Stimulated activated CD4-positive, alpha-beta T cell treated with anti-CD3 and anti-CD28 coated beads, Interleukin-12 subunit alpha, Interleukin-12 subunit beta, amount 100 ng/mL, for 24 hours (primary cell): ENCODE measurements at places on chromosomes 7 and 10.
A peak's percentile ranks its signal among the peaks of the same experiment; 100 is the strongest.

GRCh38 chr7:158849768-158850544 lies 6.4 kb upstream of the DYNC2I1 start:
- DNase-seq: no peak

- no peak for DNase-seq
Measured at GRCh38 chr7:56063500-56063881, 595 bp upstream of the SUMF2 start.

- no peak for DNase-seq
Measured at GRCh38 chr7:23222439-23223030, 24.0 kb upstream of the GPNMB start.

GRCh38 chr7:77181015-77181595 lies 18.5 kb downstream of the FGL2 start:
- no peak for DNase-seq

DNA sequence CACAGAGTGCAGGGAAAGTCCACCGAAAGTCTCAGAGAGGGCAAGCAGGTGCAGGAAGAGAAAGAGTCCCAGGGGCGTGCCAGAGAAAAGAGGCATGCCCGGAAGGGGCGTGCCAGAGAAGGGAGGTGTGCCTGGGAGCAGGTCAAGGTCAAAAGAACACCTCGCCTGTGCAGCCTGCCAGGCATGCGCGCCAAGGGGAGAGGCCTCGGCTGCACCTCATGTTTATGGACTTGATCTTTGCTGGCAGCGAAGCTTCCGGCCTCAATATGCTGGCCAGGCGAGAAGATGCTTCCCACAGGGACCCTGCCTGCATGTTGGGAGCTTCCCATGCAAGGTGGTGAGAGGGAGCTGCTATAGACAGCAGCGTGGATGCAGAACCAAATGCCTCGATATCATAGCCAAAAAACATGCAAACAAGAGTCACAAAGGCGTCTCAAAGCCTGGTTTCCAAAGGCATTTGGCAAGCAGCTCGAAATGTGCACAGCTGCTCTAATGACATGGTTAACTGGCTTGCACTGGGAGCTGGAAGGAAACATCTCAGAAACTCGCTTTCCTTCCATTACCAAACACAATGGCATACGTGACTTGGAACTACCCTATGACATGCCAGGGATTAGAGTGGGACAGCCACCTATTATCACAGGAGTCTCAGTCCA lies 192.5 kb upstream of the PPP2R2D start:
- DNase-seq: no peak

DNA sequence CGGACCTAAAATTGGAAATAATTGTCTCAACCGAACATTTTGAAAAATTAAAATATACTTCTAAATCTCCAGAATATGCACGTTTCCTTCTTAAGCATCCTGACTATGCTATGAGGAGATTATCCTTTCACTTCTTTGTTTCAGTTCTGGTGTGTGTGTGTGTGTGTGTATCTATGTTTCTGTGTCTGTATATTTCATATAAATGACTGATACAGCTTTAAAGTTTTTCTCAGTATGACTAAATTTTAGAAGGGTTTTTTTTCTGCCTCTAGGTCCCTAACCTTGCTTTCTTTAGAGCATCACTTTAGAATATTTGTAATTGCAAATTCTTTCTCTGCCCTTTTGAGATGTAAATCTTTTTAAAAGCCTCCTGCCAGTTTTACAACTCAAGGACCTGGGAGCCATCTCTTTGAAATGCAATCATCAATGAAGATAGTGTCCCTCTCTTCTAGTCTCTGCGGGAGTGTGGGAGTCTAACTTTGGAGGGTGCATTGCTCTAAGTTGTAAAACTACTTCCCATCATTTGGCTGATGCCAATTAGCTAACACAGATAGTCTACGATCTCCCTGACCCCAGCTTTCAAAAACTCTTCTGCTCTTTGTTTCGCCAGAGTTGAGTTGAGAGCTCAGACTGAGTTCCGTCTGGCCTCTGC lies 782.0 kb upstream of the ZWINT start:
- no peak for DNase-seq

DNA sequence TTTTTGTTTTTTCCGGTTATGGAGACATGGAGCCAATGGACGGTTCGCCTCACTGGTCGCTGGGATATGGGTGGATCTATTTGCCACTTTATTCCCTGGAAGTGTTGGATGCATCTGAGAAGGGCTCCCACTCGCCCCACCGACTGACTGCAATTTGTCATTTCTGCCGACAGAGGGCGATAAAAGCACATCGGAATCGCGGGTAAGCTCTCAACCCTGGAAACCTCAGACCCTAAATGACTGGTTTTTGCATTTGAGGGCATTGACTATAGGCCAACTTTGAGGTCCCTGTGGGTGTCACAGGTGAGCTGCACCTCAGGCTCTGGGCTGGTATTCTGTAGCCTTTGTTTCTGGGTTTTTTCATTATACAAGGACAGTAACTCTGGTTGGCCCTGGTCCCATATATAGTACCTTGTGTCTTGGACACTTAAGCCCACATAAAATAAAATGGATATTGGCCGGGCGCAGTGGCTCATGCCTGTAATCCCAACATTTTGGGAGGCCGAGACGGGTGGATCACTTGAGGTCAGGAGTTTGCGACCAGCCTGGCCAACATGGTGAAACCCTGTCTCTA lies 11.9 kb upstream of the OPALIN start:
- peak; percentile 14 for DNase-seq

DNA sequence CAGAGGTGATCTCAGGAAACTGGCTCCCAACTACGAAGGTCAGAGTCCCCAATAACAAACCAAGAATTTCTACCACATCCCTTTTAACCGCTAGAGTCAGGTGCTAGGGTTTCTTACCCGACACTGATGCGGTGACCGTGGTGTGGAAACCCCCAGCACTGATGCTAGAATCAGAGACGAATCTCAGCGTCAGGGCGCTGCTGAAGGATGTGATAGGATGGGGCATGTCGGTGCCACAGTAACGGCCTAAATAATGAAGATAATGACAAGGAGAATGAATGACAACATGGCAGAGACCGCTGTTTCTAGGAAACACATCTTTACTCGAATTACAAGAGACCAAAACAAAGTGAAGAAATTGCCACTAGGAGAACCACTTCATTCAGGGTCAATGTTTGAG lies 131.1 kb upstream of the RSU1 start:
- no peak for DNase-seq

DNA sequence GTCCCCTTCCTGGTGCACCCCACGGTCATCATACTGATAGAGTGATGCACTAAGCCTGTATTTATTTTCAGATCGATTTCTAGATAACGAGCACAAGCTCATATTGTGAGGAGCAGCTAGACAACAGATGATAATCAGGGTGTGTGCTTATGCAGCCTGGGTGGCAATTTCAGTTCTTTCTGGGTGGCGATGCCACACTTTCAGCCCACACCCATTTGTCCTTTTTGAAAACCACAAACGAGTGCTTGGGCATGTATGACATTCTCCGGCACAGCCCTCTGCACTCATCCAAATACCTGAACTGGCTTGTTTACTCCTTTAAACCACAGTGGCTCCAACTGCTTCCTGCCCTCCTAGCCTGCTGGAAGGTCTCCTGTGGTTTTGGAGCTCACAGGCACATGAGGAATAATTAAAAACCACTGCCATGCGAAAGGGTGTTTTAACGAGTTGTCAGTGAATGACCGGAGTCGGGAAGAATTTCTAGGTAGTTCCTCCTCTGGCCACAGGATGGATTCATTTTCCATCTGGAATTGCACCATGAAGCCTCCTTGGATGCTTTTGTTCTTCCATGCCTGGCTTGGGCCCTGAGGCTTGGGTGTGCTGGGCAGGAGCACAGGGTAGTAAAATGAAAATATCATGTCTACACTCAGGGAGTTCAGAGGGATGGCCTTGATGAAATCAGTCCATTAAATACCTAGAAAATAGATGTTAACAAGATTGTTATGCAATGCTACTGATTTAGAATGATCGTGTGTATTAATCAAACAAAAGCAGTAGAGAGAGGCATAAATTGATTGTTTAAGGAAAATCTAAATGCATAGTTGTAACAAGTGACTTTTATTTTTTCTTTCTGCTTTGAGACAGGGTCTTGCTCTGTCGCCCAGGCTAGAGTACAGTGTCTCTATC lies 52.4 kb upstream of the ITGB1 start:
- DNase-seq: no peak

DNA sequence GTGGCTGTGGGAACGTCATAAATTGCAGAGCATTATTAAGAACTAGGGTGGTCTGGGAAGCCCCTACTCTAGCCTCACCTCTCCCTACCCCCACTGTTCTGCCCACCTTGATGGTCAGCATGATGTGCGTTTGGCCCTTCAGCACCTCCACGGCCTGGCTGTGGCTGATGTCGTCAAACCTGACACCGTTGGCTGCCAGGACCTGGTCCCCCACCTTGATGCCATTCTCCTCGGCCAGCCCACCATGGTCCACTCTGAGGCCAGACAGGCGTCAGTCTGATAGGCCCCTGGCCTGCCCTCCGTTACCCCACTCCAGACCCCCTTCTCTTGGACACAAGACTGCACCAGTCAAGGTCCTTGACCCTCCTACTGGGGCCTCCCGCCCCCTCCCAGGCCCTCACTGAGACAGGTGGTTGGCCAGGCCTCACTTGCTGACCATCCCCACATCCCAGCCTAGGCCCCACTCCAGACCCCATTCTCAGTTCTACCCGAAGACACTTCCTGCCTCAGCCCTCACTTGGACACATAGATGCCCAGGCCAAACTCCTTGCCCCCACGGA lies 9.2 kb downstream of the PDZD7 start:
- DNase-seq: no peak

GRCh38 chr7:100802951-100803350 lies 24.4 kb downstream of the EPHB4 start:
- DNase-seq: no peak

DNA sequence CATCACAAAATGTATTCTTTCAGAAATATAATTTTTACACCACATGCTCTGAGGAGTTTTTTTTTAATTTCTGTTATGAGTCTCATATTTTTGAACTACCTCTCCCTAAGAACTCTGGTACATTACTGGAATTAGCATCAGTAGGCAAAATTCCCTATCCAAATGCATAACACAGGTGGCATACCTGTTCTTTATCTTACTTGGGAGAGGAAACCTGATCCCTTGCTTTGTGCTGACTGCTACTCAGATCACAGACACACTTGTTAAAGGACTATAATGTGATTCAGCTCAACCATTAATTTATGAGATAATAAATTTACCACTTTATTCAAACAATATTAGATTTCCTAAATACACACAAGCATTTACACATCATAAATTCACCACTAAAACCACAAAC lies 617.2 kb downstream of the GRM8 start:
- no peak for DNase-seq

DNA sequence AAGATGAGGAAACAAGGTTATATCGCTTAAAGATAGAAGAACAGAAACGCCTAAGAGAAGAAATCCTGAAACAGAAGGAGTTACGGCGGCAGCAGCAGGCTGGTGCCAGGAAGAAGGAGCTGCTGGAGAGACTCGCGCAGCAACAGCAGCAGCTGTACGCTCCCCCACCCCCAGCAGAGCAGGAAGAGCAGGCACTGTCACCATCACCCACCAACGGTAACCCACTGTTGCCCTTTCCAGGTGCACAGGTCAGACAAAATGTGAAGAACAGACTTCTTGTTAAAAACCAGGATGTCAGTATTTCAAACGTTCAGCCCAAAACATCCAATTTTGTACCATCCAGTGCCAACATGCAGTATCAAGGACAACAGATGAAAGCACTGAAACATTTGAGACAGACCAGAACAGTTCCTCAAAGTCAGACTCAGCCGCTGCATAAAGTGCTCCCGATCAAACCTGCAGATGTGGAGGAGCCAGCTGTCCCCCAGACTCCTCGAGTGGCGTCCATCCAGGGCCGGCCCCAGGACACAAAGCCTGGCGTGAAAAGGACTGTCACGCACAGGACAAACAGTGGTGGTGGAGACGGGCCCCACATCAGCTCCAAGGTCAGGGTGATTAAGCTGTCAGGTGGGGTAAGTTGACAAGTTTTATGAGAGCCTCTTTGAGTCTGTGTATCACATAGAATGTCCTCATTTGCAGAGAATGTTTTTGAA lies 67.1 kb downstream of the SHH start:
- DNase-seq: no peak
